ENCODE measurements at places on chromosomes 7 and 10.

- no peak for DNase-seq
Measured at GRCh38 chr10:105681051-105681450, 1040.0 kb downstream of the SORCS3 start.

- no peak for DNase-seq
Measured at GRCh38 chr7:78099715-78100394, 301.3 kb downstream of the PHTF2 start.

DNA sequence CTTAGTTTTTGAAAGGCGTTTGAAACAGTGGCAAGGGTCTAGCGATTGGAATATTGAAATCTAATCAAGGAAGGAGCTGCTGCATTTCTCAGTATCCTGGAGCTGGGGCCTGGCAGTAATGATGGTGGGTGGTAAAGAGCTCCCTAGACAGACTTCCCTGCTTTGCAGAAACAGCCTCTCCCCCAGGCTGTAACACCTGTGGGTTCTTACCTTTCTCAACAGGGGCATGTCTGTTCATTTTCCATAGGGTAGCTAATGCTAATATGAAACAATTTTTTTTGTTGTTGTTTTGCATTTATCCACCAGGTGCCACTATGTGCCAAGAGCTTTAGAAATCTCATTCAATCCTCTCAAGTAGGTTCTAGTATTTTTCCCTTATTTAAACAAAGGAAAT is 345.5 kb downstream of the REEP3 start:
- DNase-seq = no peak

GRCh38 chr10:49549640-49550346 is 10.9 kb upstream of the ERCC6 start:
- no peak for DNase-seq

DNA sequence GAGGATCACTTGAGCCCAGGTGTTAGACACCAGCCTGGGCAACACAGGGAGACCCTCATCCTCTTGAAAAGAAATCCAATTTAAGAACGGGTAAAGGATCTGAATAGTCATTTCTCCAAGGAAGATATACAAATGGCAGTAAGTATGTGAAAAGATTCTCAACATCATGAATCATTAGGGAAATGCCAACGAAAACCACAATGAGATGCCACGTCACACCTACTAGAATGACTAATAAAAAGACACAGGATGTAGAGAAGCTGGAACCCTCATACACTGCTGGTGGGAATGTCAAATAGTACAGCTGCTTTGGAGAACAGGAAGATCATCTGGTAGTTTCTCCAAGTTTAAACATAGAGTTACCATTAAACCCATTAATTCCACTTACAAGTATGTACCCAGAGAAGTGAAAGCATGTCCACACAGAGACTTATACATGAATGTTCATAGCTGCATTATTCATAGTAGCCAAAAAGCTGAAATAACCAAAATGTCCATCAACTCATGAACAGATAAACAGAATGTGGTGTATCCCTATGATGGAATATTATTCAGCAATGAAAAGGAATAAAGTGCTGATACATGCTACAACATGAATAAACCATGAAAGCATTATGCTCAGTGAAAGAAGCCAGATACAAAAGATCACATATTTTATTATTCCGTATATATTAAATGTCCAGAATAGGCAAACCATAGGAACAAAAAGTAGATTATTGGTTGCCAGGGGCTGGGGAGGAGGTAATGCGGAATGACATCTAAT is 13.1 kb upstream of the ZMIZ2 start:
- DNase-seq = no peak

DNA sequence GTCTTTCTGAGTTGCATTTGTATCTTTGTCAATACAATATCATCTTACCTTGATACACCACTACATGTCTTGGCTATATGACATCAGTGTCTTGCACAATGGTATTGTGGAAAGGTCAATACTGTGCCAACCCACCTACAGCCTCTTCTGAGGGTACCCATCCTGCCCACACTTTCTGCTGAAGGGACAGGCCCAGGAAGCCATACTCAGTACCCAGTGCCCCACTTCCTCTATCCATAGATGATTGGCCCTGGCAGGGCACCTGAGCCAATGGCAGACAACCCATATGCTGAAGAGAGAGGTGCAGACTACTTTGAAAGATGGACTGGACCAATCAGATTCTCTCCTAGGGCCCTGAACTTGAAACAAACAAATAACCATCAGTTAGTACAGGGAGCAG is 152.0 kb upstream of the ADO start:
- DNase-seq = no peak

GRCh38 chr10:116947841-116948529 is 57.0 kb downstream of the SHTN1 start:
- DNase-seq = no peak

DNA sequence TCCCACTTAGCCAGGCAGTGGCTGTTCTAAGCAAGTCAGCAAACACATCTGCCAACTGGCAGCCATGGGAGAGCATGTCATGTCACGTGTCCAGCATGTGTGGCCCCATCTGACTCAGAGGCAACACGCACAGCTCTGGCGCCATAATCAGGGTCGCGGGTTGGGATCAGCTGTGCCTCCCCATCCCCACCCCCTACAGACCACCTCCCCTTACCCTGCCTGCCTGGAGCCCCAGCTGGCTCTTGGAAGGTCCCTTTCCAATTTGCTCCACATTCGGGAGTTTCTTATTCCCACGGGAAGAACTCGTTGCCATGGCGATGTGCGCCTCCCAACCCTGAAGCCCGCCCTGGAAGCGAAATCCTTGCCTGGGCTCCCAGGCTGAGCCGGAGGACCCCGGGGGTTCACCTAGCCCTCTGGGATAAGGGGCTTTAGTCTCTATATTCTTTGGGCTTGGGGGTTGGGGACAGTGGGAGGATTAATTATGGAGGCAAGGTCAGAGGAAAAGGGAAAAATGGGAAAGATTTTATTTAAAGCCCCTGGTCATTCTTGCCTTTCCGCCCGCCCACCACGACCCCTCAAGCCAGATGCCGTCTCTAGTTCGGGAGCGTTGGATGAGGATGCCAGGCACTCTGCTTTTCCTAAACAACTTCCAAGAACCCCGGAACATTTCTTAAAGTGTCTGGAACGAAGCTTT is 283.7 kb downstream of the ZEB1 start:
- no peak for DNase-seq

GRCh38 chr7:26071622-26072456 is 80.2 kb upstream of the NFE2L3 start:
- no peak for DNase-seq

DNA sequence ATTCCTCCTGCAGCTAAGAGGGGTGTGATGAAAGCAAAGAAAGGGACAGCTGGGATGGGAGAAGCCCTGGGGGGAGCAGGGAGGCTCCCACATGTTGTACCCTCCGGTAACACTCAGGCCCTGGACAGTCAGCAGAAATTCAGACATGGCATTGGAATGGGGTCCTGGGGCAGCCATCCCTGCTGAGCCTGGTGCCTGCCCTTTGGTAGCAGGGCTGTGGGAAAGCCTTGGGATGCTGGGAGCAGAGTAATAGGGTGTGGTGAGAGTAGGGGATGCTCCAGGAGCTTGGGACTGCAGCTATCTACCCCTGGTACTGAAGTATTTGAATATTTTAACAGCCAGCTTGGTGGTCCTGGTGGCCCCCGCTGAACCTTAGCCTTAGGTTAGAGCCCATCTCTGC is 56.8 kb downstream of the FAM241B start:
- DNase-seq = no peak

DNA sequence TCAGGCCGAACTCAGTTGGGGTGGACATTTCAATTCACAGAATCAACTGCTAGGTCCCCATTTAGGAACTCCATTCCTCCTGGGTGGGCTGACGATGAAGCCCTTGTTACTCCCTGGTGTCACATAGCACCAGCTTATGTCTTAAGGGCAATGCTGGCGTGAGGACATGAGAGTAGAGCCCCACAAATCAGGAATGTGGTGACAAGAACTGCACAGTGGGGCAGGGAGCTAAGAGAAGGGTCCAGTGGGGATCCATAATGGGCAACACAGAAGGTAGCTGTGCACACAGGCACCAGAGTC is 57.0 kb downstream of the LYZL1 start:
- DNase-seq = no peak

DNA sequence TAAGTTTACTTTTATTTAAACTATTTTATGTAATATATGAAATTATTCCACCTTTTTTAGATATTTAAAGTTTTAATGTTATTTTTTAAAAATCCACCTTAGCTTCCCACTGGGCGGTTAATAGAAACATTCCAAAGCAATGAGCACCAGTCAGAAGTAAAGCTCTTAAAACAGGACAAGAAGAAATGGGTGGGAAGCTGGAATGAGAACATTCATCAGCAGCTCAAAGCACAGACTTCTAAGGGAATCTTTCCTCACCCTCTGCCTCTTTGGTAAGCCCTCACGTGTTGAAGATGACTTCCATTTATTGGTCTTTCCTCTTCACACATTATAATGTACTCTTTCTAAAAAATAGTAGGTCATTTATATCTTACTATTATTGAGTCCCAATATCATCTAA is 3.1 kb downstream of the AGMO start:
- DNase-seq = no peak

GRCh38 chr7:124764051-124764846 is 1.3 kb downstream of the GPR37 start:
- no peak for DNase-seq

DNA sequence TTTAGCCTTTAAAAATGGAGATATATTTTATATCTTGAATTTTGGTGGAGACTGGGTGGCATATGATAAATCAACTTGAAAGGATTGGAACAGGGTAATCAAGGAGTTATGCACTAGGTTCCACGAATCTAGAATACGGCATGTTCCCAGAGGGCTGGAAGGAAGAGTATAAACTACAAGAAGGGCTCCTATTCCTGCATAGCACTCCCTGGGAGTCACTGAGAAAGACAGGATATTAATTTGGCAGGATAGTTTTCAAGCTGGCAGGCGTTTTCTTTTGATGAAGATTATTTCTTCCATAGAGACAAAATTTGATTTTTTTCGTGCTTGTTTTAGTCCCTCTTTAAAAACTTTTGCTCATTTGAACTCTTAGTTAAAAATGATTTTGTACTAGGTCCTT is 119.7 kb downstream of the VWC2 start:
- no peak for DNase-seq

- DNase-seq = no peak
Measured at GRCh38 chr7:25722856-25723255, 429.1 kb upstream of the NFE2L3 start.

GRCh38 chr7:140903741-140904480 is 20.8 kb downstream of the BRAF start:
- no peak for DNase-seq

DNA sequence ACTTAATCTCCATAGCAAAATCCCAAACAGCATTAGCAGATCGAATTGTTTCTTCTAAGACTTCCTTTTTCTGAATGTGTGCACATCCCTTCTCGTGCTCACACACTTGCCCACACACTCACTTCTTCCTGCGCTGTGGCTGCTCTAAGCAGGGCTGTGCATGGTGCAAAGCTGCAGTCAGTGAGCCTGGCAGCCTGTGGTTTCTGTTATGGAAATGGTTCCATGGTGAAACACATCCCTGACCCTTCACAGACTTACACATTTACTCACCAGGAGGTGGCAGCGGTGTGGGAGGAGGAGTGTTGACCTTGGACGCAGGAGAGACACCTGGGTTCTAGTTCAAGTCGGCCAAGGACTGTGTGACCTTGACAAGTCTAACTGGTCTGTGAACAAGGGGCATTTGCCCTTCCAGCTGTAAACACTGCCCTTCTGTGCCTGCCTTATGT is 24.9 kb downstream of the MTURN start:
- no peak for DNase-seq

DNA sequence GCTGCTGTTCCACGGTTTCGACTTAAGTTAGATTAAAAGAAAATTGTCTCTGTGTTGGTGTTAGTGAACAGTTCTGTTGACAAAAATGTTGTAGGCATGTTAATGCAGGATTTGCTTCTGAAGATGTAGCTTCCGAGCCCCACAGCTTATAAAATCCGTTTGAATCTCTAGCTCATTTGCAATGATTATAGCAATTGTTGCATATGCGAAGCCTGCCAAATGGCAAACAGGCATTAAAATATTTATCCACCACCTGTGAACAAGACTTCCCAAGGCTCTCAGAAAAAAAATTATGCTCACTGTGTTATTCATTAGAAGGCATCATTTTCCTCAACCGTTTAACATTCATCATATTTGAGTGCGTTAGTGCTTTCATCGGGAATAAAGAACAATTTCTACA is 14.3 kb downstream of the CFAP58 start:
- no peak for DNase-seq

DNA sequence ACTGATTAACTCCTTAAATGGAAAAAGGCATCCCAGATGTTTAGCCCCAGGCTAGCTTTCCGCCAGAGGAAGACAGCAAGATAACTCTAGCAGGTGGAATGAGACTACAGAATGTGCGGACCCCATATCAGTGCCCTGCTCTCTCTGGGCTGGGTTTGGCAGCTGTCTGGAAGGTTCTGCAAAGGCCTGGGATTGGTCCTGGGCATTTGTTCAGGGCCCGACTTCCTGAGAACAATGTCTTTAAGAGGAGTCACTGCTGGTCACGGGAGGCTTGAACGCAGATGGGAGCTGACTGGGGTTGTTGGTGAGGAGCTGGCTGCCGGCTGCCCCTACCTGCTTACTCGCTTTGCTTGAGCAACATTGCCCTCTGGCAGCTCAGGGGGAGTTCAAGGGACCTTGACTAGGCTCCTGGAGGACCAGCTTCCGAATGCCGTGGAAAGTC is 130.6 kb upstream of the BTBD16 start:
- DNase-seq = no peak

GRCh38 chr7:112882511-112882910 is 92.3 kb upstream of the TMEM168 start:
- DNase-seq = no peak

- DNase-seq = no peak
Measured at GRCh38 chr10:80493522-80494051, 39.5 kb downstream of the TSPAN14 start.

DNA sequence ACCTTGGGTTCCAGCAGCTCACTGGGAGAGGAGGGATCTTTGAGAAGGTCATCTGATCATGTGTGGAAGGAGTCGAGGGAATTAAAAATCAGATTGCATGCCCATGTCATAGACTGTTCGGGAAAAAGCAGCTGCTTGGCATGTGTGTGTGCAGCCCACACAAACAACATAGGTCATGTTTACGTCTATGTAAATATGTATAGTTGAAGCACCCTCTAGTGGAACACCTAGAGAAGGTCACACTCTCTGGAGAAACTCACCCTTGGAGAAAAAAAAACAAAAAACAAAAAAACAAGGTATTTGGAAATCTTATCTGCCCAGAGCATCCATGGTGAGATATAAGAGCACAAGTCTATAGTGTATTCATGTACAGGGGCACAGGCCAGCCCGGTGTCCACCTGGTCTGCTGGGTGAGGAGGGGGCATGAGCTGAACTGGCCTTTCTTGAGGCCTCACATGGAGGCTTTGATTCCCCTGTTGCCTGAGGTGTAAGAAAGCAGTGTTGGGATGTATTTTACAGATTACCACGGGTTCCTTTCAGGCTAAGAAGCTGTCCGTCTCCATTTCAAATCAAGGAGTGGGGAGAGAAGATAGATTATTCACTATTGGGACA is 98.0 kb downstream of the NPY start:
- no peak for DNase-seq

DNA sequence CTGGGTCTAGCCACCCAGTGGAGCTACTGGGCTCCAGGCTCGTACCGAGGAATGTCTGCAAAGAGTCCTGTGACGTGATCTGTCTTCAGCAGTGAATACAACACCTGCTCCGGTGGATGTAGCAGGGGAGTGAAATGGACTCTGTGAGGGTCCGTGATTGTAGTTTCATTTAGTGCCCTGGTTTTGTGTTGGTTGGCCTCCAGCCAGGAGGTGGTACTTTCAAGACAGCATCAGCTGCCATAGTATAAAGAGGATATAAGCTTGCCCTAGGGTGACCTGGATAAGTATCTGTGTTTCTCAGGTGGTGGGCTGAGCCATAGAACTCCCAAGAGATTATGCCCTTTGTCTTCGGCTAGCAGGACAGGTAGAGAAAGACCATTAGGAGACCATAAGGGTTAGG is 24.6 kb upstream of the WNT2 start:
- no peak for DNase-seq

GRCh38 chr7:106774768-106775551 is 90.1 kb upstream of the PIK3CG start:
- DNase-seq = no peak

Measured in stimulated activated CD8-positive, alpha-beta memory T cell treated with anti-CD3 and anti-CD28 coated beads, Interleukin-7, amount 100 ng/mL, for 1 hour (primary cell).